Stimulated activated CD4-positive, alpha-beta T cell treated with anti-CD3 and anti-CD28 coated beads, TNF-alpha, amount 100 ng/mL, for 1 hour (primary cell): ENCODE measurements at places on chromosomes 11 and 22.

DNA sequence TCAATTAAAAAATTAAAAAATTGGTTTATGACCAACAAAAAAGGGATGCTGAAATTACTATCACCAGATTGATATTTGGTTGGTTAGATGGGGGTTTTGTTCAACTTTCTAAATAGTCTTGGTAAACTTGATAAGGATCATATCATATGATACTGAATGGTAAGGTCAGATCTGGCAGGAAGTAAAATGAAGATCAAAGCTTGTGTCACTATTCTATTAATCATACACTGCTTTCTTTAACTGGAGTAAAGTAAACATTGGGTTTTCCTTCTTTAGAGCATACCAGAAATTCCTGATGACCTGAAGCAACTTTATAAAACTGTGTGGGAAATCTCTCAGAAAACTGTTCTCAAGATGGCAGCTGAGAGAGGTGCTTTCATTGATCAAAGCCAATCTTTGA, 40.2 kb downstream of the RRM1 start:
- no peak for DNase-seq

GRCh38 chr11:109019342-109019936, 354.6 kb downstream of the DDX10 start:
- DNase-seq, result no peak

DNA sequence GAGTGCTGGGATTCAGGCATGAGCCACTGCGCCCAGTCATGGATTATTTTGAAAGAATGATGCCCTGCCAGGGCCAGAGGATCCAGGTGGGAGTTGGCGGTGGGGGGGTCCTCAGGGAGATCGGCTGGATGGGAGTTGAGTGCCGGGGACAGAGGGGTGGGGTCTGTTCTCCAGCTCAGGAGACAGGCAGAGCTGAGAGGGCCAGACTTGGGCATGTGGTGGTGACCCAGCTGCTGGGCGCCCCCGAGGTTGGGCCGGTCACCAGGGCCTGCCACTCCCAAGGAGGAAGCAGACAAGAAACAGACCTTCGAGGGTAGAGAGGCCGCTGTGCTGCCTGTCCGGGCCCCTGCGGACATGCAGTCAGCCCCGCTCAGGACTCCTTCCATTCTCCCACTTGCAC, 11.8 kb upstream of the PRODH start:
- DNase-seq, result no peak

- no peak for DNase-seq
Observed at GRCh38 chr11:27277843-27278242, 85.2 kb downstream of the CCDC34 start.

GRCh38 chr22:25492841-25493734, 71.4 kb upstream of the GRK3 start:
- no peak for DNase-seq

- DNase-seq, result no peak
Observed at GRCh38 chr11:48167380-48167779, 49.2 kb upstream of the OR4B1 start.

- no peak for DNase-seq
Observed at GRCh38 chr11:10688401-10688800, 5.2 kb downstream of the IRAG1 start.

- no peak for DNase-seq
Observed at GRCh38 chr22:45073064-45073463, 63.3 kb upstream of the PHF21B start.

- DNase-seq, result no peak
Observed at GRCh38 chr11:35087648-35088047, 51.3 kb upstream of the CD44 start.

GRCh38 chr22:26671317-26672059, 14.1 kb downstream of the MIAT start:
- peak; percentile 30 for DNase-seq

- DNase-seq, result no peak
Observed at GRCh38 chr11:94769880-94770279, 1.7 kb downstream of the AMOTL1 start.

- DNase-seq, result no peak
Observed at GRCh38 chr11:120674542-120674941, 163.0 kb downstream of the GRIK4 start.
